Frontal cortex (tissue), 4 donors: ENCODE measurements at places on chromosomes 7 and 10. TPM values are rescaled to one million over a fixed set of nuclear protein-coding genes. Genes with fewer than 3 reads are reported as not detected.

DNA sequence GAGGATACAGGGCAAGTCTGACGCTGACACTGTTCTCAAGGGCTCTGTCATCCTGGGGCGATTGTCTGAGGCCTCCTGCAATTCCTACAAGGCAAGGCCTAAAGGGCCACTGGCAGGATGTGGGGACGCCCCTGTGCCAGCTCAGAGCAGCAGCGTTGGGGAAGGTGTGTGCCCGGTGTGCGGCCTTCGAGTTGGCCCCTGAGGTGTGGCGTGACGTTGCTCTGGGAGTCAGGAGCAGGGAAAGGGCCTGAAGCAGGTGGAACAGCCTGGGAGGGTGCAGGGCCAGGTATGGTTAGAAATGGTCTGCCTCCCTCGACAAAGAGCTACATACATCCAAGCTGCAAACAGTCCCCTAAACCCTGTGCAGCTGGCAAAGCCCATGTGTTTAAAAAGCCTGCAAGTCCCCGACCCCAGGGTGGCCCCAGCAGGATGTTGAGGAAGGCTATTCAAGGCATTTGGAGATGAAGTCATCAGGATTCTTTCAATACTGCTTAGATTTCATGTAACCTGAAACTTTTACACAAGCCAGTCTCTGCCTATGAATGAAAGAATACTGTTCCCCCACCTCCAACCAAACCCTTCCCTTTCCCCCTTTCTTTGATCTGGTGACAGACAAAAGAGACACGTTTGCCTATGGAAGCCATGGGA, 142.5 kb upstream of the TNS3 start:
- no peak for DNase-seq

DNA sequence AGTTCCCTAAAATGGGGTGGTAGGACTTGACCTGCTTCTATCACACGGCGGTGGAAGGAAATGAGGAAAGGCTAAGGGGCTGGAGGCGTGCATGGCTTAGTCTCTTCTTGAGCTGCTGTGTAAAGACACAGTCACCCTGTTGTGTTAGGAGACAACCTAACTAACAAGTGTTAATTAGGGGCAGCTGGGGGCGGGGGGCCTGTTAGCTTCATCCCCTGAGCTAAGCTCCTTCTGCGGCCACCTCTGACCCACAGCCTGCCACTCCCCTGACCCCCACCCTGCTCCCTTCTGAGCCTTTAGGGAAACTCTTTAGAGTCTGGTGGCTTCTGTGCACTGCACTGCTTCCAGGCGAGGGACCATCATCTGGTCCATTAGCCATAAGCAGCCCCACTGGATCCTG, 28.0 kb downstream of the COL17A1 start:
- DNase-seq = no peak

GRCh38 chr7:84923348-84923747, 263.5 kb downstream of the SEMA3D start:
- DNase-seq = no peak

CDH23 gene
- total RNA-seq = 3.3 TPM
